ENCODE measurements at places on chromosomes 12 and 14. TPM values are rescaled to one million over a fixed set of nuclear protein-coding genes. Genes with fewer than 3 reads are reported as not detected.

CCDC88C gene
- total RNA-seq: 3.9 TPM

GRCh38 chr12:131249246-131250027 is 295.7 kb downstream of the ADGRD1 start:
- DNase-seq: peak; percentile 83

DNA sequence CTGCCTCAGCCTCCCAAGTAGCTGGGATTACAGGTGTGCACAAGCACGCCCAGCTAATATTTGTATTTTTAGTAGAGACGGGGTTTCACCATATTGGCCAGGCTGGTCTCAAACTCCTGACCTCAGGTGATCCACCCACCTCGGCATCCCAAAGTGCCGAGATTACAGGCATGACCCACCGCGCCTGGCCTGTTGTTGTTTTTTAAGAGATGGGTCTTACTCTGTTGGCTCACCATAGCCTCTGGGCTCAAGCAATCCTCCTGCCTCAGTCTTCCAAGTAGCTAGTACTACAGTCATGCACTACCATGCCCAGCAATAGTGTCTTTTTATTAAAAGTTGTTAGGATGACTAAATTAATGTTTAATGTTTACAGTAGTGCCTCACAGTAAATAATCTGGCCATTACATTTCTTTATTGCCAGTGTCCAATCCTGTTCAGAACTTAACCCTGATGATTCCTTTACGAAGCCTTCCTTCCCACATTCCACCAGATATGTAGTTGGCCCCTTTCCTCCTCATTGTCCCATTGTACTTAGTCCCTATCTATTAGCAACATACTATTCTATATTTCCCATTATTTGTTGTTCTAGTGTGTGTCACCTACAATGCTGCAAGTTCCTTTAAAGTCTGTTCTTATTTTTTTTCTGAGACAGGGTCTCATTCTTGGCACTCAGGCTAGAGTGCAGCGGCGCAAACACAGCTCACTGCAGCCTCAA is 8.8 kb upstream of the SMARCC2 start:
- DNase-seq: no peak

DNA sequence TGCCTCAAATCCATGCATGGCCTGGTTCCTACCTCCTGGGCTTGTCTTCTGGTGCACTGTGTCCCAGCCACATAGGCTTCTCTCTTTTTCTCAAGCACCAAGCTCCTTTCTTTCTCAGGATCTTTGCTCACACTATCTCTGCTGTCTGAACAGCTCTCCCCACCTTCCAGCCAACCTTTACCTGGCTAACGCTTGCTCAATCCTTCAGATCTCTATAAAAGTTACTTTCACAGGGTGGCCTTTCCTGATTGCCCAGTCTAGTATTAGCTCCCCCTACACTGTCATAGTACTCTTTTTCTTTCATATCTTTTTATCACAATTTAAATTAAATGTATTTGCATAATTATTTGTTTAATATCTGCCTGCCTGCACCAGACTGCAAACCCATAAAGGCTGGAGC is 3.8 kb downstream of the PARP11 start:
- DNase-seq: no peak

DNA sequence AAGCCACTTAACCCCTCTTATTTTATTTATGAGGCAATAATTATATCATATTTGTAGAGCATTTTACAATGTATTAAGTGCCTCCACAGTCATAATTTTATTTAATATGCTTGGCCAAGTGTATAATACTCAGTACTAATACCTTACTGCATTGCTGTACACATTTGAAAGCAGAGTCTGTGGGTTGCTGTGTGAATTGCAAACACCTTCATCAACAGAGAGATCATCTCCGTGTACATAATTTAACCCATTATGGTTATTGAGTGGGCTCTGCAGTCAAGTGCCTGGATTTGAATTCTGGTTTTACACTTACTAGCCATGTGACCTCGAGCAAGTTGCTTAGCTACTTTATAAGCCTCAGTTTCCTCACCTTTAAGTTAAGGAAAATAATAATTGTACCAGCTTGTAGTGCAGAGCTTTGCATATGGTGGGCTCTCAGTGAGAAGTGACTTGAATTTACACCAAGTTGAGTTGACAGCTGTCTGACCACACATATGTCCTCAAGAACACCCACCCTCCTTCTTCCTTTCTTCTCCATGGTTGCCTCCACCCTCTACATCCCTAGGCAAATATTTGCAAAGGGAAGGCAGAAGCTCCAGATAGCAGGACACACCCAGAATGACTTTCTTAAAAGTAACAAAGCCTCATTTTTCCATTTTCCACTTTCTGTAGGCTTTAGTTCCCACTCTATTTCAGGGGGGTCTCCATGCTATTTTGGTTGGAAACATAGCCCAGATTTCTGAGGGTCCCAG is 12.3 kb downstream of the CRACR2A start:
- DNase-seq: no peak

STYK1 gene
- total RNA-seq: not detected

DNA sequence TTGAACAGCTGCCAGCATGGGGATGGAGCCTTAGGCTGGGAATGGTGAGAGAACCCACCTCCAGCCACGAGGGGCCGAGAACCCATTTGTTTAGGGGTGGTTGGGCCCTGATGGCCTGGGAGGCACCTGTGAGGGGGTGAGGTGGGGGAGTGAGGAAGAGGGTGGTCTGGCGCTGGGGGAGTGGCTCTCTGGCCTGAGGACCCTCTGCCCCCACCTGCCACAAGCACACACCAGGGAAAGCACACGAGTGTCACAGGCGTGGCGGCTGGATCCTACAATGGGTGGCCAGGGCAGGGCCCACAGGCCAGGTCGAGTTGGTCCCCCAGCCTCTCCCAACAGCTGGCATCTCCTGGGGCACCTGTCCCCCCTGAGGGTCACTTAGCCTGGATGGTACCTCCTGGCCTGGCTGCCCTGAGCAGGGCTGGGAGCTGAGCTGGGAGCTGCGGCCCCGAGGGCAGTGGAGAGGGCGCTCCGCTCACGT is 340.5 kb downstream of the TMEM121 start:
- DNase-seq: peak; percentile 55

- DNase-seq: no peak
Measured at GRCh38 chr14:52906141-52906601, 44.7 kb downstream of the FERMT2 start.

GRCh38 chr12:31900271-31900670 is 58.9 kb upstream of the RESF1 start:
- DNase-seq: no peak

GRCh38 chr12:41365653-41366171 is 177.6 kb downstream of the PDZRN4 start:
- no peak for DNase-seq

GRCh38 chr14:26200687-26201086 is 397.1 kb downstream of the NOVA1 start:
- no peak for DNase-seq

GRCh38 chr14:105647784-105648608 is 121.6 kb downstream of the TMEM121 start:
- no peak for DNase-seq

CHGA gene
- total RNA-seq: 5.0 TPM

DNA sequence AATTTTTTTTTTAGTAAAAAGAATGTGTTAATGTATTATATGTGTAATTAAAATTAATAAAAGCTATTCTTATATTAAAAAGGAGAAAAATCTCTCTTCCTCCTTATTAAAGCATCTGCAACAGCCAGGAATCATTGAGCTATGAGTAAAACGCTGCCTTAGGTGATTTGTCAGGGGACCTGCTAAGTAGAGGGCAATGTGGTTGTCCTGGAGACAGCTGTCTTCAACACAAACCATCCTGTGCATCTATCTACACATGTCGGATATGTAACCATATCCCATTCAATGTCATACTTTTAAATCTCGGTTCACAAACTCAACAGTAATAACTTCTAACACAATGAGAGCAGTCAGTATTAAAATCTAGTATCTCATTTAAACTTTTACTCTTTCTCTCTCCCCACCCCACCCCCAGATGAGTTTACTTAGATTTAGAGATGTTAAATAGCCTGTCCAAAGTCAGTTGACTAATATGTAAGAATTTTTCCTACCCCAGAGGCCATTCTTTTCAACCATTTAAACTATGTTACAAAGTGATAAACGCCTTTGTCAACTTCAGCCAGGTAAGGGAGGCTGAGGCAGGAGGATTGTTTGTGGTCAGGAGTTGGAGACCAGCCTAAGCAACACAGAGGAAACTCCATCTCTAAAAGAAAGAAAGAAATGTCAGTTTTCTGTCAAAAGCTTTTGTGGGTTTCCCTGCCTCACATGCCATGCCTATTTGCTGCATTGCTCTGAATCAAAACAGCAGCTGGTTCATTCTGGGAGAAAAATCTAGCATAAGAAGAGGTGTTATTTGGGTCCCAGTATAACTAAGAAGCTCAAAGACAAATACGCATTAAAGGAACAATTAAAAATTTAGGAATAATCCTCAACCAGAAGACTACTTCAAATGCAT is 413.7 kb upstream of the CCDC196 start:
- DNase-seq: no peak

DNA sequence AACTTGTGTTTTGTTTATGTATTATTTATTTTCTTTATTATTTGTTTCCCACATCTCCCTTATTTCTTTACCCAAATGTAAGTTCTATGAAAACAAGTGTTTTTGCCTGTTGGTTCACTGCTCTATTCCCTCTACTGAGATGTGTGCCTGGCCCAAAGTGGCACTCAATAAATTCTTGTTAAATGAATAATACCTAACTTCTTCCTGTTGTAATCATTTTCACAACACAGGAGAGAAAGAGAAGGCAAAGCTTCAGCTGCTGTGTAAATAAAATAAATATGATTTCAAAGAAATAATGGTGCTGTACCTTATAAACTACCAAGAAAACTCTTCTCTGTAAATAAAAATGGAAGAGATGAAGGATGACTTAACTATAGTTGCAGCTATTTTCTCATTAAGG is 116.2 kb downstream of the TRHDE start:
- DNase-seq: no peak

DNA sequence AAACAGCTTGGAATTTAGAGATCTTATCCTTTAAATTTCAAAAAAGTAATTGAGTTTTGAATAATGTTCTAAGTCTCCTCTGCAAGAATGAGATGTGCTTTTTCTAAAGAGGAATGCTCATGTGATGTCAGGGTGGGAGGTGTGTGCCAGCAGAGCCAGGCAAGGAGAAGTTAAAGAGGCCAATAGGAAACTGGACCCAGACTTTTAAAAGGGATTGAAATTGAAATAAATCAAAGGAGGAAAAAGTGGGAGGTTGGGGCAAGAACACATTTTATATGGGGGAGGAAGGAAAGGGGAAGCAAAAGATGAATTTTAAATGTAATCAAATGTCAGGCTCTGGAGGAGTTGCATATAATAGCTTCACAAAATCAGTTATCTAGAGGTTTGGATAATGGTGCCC is 126.1 kb downstream of the FIGNL2 start:
- DNase-seq: no peak

PLEKHG7 gene
- 0.41 TPM for total RNA-seq

TESPA1 gene
- total RNA-seq: 0.99 TPM

SDR9C7 gene
- total RNA-seq: 0.55 TPM

PLBD1 gene
- total RNA-seq: 16.2 TPM

GRCh38 chr12:121295746-121296617 is 527 bp downstream of the CAMKK2 start:
- DNase-seq: peak; percentile 73

DNA sequence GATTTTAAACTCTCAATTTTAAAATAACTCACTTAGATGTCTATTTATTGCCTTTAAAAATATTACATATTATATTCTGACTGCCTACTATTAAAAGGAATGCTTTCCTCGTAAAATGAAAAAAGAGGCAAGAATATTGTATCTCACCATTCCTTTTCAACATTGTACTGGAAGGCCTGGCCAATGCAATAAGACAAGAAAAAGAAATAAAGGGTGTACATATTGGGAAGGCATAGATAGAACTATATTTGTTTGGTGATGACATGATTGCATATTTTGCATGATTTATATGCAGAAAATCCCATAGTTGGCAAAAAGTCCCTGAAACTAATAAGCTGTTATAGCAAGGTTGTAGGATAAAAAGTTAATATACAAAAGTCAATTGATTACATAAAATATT is 474.6 kb upstream of the ATP2B1 start:
- no peak for DNase-seq

BAZ2A gene
- 39.6 TPM for total RNA-seq

- DNase-seq: no peak
Measured at GRCh38 chr12:92552412-92553108, 150.2 kb upstream of the PLEKHG7 start.
